ENCODE measurements at places on chromosomes 2 and 18. TPM values are rescaled to one million over a fixed set of nuclear protein-coding genes. Genes with fewer than 3 reads are reported as not detected.
A peak's percentile ranks its signal among the peaks of the same experiment; 100 is the strongest.

- no peak for DNase-seq
Observed at GRCh38 chr2:76667821-76668271, 854.3 kb downstream of the LRRTM4 start.

GRCh38 chr2:6443061-6443823 is 422.5 kb downstream of the CMPK2 start:
- peak; percentile 41 for DNase-seq

GRCh38 chr18:8825729-8826375 is 120.5 kb downstream of the MTCL1 start:
- DNase-seq = no peak

The LONRF2 gene
- total RNA-seq = 1.3 TPM

DNA sequence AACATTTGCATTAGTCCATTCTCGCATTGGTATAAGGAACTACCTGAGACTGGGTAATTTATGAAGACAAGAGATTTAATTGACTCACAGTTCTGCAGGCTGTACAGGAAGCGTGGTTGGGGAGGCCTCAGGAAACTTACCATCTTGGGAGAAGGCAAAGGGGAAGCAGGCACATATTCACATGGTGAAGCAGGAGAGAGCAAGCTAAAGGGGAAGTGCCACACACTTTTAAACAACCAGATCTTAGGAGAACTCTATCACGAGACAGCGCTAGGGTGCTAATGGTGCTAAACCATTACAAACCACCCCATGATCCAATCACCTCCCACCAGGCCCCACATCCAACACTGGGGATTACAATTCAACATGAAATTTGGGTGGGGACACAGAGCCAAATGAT is 201.7 kb upstream of the MGAT5 start:
- no peak for DNase-seq

DNA sequence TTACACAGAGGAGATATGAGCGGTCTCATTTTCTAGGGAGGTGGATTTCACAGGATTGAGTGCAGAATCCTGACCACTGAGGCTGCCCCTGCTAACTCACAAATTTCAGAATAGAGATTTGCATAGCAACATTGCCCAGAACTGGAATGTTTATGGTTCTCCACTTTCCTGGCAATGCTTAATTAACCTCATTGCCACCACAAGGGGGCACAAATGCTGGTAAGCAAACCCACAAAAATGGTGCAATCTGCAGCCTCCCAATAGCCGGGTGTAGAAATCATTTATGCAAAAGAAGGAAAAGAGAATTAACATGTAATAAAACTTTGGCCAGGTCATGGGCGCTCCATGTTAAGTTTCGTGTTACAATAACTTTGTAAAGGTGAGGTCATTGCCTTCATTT is 112.4 kb downstream of the CYRIA start:
- DNase-seq = peak; percentile 55

DNA sequence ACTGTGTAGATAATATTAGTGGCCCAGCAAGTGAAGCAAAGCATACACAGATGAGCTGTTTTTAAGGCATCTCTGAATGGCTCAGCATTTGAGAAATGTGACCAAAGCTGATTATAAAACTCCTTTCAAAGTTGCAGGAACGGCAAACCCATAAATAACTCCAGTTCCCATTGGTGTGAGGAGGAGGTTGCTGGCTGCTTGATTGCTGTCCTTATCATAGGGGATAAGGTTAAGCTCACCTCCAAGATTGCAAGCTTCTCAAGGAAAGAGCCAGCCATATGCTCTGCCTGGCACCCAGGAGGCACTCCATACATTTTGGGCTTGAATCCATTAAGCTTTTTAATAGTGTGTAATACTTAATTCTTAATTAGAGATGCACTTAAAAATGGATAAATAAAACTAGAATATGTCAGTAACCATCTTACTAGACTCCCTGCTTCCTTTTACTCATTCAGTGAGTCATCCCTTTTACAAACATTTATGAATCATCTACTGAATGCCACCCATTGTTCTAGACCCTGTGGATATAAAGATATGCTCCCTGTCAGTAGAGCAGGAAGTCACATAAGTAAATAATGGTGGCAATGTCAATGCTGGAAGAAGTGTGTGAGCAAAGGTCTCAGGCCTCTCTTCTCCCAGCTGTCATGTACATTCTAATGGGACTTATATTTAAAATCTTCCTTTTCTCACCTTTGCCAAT is 99.3 kb downstream of the SPATS2L start:
- DNase-seq = no peak

DNA sequence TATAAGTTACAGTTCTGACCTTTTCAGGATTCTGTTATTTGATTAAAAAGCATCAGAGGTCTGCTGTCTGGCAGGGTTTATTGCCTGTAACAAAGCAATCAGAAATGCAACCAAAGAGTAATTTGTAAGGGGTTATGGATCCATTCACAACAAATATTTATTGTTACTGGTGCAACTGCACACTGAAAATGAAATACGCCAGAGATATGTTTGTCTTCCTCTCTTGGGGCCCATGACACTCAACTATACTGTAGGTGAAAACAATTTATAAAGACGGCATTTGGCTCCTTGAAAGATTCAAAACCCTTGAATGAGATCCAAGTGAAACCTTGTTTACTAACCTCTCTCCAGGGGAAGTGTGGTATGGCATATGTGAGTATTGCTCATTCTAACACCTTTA is 452.2 kb downstream of the MBD2 start:
- no peak for DNase-seq

The FAP gene
- not detected for total RNA-seq

DNA sequence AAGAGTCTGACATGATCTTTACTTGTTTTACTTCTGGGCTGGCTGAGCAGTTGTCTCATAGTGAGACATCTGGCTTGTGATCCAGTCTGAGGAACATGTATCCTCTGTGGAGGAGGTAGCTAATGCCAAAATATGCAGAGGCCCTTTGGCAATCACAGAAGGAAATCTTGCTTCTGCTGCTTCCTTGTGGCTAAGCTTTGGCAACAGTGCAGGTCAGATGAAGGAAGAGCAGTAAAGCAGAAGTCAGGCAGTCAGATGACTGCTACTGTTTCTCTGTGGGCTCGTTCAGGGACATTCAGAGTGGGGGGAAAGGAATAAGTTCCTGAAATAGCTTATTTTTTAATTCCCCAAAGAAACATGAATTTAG is 22.3 kb downstream of the DOK1 start:
- no peak for DNase-seq

The ELAC1 gene
- total RNA-seq = 9.2 TPM

DNA sequence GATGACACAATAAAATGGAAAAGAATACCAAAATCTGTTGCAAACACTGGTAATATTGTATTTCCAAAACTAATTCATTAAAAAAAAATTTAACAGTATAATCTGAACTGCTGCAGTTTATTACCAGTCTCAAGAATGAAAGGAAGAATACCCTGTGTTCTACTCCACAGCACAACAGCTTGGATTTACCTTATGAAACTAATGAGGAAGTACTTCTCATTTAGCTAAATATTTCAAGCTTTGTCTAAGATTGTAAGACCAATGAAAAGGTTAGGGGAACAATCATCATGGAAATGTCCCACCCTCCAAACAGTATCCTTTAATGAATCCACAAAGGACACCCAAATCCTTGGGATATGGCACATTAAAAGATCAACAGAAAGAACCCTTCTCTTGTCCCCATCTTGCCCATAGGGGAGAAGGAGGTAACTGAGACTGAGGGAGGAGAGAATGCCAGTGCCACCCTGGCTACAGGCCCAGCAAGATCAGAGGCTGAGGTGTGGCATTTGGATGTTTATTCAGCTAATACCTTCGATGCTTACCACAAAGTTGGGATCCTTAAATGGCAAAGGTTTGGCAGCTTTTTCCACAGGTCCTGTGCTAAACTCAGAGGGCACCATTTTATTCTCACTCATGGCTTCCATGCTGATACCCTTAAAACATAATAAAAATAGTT is 17.7 kb downstream of the INO80C start:
- DNase-seq = no peak

GRCh38 chr2:85956646-85957039 is 67.9 kb upstream of the ST3GAL5 start:
- DNase-seq = no peak

- DNase-seq = no peak
Observed at GRCh38 chr18:46080156-46080555, 8.1 kb upstream of the PSTPIP2 start.

DNA sequence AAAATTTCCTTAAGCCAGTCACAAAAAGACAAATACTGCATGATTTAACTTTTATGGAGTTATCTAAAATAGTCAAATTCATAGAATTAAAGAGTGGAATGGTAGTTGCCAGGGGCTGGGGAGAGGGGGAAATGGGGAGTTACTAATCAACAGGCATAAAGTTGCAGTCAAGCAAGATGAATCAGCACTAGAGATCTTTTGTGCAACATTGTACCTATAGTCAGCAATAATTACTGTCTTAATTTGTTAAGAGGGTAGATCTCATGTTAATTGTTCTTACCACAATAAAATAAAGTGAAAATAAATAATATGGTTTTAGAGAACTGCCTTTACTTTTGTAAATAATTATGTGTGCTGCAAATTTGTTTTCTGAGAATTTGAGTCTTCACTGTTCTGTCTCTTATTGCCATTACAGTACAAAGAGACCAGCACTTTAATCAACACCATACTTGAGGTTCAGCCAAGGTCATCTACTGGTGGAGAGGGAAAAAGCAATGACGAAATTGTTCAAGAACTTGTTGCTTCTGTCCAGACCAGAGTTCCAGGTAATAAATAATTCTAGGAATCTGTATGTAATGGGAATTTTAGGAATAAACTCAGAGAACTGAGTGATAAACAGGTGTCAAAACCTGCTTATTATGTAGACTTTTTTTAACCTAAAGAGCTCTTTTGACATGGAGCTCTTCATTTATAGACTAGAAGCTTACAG is 75.5 kb downstream of the TRABD2A start:
- DNase-seq = no peak

GRCh38 chr2:118580651-118581050 is 266.8 kb downstream of the EN1 start:
- DNase-seq = no peak

The REL gene
- 2.1 TPM for total RNA-seq

- DNase-seq = no peak
Observed at GRCh38 chr2:190903693-190904450, 23.3 kb downstream of the GLS start.

The ALK gene
- total RNA-seq = 9.6 TPM

The TDRD15 gene
- total RNA-seq = not detected

The ESCO1 gene
- 14.3 TPM for total RNA-seq

GRCh38 chr2:176991411-176991810 is 221.2 kb upstream of the HNRNPA3 start:
- DNase-seq = no peak

The CAPN13 gene
- not detected for total RNA-seq

- no peak for DNase-seq
Observed at GRCh38 chr2:211730215-211730614, 808.4 kb downstream of the ERBB4 start.

DNA sequence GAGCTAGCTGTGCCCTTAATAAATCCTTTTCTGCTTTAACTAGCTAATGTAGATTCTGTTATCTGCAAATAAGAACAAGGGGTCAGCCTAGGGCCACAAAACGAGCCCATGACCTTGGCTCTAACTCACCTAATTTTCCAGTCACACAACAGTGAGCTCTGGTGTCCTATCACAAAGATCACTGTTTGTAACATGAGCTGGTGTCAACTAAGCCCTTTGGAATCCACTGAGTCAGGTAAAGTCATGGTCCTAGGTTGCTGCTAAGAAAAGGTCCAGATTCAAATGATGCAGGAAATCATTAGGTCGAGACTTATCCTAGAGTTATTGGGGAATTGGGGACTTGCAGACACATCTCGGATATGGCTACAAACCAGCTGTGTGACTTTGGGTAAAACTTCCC is 49.9 kb downstream of the ST8SIA5 start:
- no peak for DNase-seq

DNA sequence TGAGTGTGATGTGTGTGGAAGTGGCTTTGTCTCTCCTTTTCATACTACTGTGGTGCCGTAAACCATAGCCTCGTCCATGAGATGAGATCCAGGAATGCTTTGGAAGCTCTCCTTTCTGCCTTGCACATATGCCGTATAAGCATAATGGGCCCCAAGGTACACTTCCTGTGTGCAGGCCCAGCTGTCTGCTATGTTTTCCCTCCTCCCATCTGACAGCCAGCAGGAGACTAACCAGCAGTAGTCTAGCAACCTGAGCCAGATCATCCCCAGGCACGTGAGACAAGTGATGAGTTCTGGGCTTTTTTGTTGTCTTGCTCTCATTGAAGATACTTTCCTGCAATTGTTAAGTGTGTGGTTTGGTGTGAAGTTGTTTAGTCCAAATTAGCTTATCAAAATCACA is 555.5 kb upstream of the LRRTM4 start:
- peak; percentile 40 for DNase-seq

DNA sequence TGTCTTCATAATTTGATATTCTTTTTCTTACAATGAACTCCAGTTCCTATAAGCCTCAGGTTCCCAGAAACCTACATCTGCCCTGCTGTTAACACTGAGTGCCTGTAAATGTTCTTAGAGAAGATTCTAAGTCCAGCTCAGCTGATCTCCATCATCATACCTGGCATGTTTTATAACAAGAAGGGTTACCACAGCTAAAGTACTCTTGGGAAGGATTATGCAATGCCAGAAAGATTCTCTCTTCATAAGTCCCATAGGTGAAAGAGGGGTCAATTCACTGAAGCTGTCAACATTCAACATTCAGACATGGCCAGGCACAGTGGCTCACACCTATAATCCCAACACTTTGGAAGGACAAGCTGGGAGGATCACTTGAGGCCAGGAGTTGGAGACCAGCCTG is 31.3 kb upstream of the PTPN4 start:
- DNase-seq = no peak

DNA sequence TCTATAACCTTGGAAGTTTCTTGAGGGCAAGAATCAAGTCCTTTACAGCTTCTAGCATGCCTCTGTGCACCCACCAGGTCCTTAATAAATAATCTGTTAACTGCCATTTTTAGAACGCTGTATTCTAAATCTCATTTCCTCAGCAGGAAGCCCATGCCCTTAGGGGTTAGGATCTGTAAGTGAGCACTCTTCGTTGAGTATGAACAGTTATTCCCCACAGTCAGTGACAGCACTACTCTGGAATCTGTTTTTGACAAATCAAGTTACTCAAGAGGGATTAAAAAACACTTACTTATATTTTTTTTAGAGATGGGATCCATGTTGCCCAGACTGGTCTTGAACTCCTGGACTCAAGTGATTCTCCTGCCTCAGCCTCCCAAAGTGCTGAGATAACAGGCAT is 14.6 kb downstream of the PAIP2B start:
- no peak for DNase-seq

All from glutamatergic neuron (in vitro differentiated cells).